ENCODE measurements at places on chromosomes 7 and 10.

- H3K4me1 ChIP-seq, result no peaks in the 10 kb centered on the region
- no peak overlapping the region for H3K27ac ChIP-seq
- DNase-seq, result peak; percentile 91
- peak overlapping the region; percentile 44 for H3K4me3 ChIP-seq
- no peaks in the 10 kb centered on the region for H3K27me3 ChIP-seq
Observed at GRCh38 chr10:88880282-88881076, 434 bp downstream of the STAMBPL1 start.

GRCh38 chr7:144164784-144165183 lies 18.5 kb upstream of the CTAGE4 start:
- H3K27ac ChIP-seq, result no peak overlapping the region
- no peak for DNase-seq
- H3K4me1 ChIP-seq, result no peaks in the 10 kb centered on the region
- no peak overlapping the region for H3K4me3 ChIP-seq

DNA sequence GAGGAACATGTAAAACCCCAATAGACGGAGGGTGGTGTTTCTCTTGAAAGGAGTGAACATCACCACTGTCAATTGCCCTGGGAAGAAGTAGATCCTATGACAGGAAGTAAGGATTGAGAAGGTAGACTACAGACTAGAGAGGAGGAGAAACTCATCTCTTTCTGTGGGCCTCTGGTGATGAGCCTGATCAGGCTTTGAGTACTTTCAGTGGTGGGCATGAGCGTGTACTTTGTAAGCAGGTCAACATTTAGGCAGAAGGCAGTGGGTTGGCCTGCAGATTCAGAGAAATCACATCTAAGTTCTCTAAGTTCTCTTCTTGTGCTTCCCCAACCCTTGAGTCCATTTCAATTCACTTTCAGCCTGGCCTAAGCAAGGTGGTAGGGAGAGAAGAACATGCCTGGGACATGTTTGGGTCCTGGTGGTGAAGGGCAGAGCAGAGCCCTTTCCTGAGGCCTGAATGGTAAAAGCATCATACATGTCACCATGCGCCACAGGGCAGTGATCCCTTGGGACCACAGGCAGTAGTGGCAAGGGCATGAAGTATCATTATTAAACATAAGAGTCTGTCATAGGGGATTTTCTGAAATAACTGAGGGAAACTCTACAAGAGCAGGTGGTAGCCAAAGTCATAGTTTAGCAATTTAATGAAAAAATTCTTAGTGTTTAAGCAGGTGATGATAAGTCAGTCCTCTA lies 56.4 kb upstream of the ANKRD1 start:
- H3K4me3 ChIP-seq, result no peak overlapping the region
- no peaks in the 10 kb centered on the region for H3K4me1 ChIP-seq
- no peaks in the 10 kb centered on the region for H3K27me3 ChIP-seq

GRCh38 chr7:86664991-86665390 lies 21.3 kb downstream of the GRM3 start:
- no peaks in the 10 kb centered on the region for H3K27me3 ChIP-seq
- H3K27ac ChIP-seq, result no peak overlapping the region
- no peak for DNase-seq
- no peak overlapping the region for H3K4me3 ChIP-seq
- H3K36me3 ChIP-seq, result no peaks in the 10 kb centered on the region
- H3K4me1 ChIP-seq, result no peaks in the 10 kb centered on the region
